Central memory CD4-positive, alpha-beta T cell (primary cell): ENCODE measurements at places on chromosomes 2 and 18.

DNA sequence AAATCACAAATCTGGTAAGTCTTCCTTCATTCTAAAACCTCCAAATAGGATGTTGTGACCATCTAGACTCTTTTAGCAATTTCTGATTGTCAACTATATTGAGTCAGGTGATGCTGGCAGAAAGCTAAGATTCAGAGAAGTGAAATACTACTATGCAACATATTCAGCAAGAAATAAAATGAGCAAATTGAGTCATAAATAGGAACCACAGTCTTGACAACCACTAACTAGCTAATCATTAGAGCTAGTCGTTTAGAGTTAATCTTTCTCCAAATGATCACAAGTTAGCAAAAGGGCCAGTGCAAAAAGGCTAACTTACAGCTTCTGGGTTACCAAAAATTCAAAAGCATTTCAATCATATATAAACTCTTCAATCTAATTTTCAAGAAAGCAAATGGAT is 54.5 kb downstream of the ROCK1 start:
- no peak for DNase-seq

GRCh38 chr2:30886080-30886479 is 78.8 kb upstream of the CAPN13 start:
- no peak for DNase-seq

DNA sequence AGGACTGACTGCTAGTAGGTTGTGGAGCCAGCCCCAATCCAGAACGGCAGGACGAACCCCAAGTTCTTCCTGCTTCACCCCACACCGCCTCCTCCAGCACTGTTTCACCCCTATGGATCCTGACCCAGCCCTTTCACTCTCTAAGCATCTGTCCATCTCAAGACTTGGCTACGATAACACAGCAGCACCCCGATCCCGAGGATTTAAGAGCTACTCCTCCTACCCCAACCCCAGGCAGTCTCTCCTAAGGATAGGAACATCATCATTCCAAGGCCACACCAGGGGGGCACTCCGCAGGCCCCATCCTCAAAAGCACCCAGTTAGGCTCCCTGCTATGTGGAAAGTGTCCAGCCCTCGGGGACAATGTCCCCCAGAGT is 645 bp downstream of the KCTD18 start:
- DNase-seq: no peak

DNA sequence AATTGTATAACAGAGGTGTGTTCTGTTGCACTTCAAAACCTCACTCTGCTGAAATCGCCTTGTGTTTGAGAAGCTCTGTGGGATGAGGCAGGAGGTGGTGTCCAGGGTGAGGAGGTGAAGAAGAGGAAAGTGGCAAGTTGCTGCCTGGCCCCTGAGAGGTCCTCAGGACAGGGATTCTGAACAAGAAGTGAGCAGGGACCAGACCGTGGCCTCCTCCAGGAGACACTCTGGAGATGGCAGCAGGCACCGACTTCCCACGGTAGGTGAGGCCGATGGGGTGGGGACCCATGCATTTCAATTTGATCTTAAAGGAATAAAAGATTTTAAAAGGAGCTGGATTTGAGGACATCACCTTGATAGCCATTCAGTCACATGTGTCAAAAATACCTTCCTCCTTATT is 37.5 kb upstream of the LAMA1 start:
- no peak for DNase-seq

DNA sequence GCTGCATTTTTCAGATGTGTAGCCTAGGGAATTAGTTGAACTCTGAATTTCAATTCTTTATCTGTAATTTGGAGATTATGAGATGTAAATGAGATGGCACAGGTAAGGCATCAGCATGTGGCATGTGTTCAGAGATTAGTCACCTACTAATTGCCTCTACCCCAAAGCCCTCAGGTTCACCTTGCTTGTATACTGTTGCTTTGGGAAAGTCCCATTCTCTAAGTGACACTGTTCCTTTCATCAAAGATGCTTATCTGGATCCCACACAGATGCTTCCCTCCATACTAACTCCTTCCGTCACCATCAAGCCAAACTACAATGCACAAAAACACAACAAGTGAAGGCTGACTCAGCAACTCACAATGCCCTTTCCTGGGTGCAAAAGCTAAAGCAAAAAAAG is 143.7 kb downstream of the LRATD1 start:
- no peak for DNase-seq

GRCh38 chr2:174338147-174338605 is 3.4 kb downstream of the SP9 start:
- DNase-seq: no peak

- DNase-seq: no peak
Measured at GRCh38 chr18:24704946-24705630, 244.7 kb downstream of the HRH4 start.
